ENCODE measurements at places on chromosomes 12 and 14.

GRCh38 chr12:105329926-105330282, 587 bp upstream of the C12orf75 start:
- no peak for DNase-seq

GRCh38 chr14:98711453-98711852, 560.5 kb downstream of the BCL11B start:
- no peak for DNase-seq

DNA sequence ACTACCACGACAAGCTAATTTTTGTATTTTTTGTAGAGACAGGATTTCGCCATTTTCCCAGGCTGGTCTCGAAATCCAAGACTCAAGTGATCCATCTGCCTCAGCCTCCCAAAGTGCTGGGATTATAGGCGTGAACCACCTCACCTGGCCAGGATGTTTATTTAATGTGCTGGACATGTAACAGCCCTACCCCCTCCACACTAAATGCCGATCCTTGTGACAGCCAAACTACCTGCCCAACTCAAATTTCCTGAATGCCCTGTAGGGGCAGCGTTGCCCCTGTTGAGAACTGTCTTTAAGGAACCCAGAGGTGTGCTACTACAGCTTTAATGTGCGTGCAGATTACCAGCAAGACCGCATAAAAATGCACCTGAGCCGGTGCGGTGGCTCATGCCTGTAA, 48.1 kb downstream of the KCNK13 start:
- no peak for DNase-seq

GRCh38 chr14:51082349-51082748, 12.6 kb downstream of the TRIM9 start:
- no peak for DNase-seq

DNA sequence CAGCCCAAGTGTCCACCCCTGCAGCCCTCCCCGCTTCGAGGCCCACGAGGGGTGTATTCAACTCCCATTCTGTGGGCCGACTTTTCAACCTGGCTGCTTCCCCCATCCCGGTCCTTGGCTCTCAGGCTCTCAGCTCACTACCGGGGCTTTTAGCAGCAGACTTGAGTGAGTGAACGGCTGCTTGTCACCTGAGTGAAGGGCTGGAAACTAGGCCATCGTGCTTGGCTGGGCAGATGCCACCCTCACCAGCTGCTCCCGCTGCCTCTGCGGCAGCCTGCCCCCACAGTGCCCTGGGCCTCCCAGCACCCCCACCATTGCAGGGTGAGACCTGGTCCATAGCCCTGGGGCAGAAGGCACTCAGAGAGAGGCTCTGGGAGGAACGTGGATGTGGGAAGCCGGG, 59.9 kb downstream of the SLC6A12 start:
- DNase-seq, result no peak

DNA sequence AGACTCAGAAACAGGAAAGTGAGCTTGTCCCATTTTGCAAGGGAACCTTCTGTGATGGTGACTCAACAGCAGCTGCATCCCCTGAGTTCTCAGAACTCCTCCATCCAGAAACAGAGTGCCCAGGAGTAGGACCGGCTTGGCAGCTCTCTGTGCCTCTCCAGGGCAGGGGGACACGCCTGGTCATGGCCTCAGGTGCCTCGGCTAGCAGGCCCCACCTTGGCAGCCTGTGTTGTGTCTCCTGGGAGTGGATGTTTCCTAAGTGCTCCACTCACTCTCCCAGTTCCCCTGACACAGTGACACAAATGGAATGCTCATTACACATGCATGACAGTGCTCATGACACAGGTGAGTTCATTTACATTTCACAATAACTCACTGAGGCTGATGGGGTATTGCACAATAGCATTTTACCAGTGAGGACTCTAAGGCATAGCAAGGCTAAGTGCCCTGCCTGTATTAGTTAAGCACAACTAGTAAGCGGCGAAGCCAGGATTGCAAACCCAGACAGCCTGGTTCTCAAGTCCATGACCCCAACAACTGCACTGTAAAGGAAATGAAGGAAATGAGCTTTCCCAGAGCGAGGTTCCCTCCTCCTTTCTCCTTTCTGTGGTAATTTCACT, 47.4 kb downstream of the CALM1 start:
- no peak for DNase-seq

GRCh38 chr12:8886502-8887284, 27.6 kb upstream of the PHC1 start:
- no peak for DNase-seq

- DNase-seq, result no peak
These were observed 12.0 kb upstream of the AMN start for GRCh38 chr14:102910442-102910841.

GRCh38 chr12:57046947-57047890, 2.7 kb downstream of the MYO1A start:
- DNase-seq, result peak; percentile 49

DNA sequence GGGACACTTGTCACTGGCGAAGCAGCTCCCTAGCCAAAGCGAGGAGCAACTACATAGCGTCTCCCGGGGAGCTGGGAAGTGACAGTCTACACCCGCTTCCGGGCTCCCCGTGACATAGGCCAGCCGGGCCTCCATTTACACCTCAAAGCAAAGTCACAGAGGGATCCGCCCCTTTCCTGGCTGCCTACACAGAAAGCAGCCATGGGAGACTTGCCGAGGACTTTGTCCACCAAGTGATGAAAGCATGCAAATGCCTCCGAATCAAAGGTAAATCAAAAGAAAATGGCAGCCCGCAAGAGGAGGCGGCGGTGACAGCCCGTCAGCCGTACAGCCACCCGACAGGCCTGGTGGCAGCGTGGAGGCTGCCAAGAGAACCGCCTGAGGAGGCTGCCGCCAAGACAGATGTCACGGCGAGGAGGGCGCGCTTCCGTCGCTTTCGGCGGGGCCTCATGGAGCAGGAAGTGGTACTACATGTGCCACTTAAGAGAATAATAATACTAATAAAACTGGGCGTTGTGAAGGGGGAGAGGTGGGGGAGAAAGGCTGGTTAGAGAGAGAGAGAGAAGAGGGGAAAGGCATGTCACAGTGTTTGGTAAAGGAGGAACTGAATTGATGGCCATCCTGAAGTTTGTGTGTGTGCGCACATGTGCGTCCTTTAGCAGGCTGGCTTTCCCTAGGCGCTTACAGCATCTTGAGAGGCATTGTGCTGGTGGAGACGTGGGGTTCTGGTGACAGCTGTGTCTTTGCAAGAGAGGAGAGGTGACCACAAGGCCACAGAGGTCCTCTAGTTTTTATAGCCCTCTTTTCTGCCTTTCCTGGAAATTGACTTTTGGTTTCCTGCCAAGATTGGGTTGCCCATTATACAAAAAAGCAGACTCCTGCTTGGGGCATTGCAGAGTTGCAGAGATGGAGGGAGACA, 661.7 kb downstream of the VRK1 start:
- DNase-seq, result peak; percentile 87

- DNase-seq, result no peak
These were observed 12.4 kb downstream of the COPZ1 start for GRCh38 chr12:54337280-54337842.

DNA sequence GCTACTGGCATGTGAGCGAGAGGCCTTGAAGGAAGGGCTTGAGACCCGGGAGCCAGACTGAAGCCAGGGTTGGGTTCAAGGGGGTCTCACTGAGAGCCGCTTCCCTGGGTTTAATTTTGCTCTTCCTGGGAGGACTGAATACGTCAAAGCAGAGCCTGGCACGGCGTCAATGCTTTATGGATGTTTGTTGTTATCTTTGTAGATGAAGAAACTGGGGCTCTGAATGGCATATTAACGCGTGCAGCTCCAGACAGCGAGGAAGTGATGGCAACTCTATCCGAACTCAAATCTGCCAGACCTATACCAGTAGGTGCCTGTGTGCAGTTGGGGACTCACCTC, 152.8 kb upstream of the PARP11 start:
- DNase-seq, result no peak

GRCh38 chr14:50064993-50065392, 51.4 kb downstream of the VCPKMT start:
- DNase-seq, result peak; percentile 85

GRCh38 chr12:84802161-84802560, 110.4 kb downstream of the SLC6A15 start:
- no peak for DNase-seq

DNA sequence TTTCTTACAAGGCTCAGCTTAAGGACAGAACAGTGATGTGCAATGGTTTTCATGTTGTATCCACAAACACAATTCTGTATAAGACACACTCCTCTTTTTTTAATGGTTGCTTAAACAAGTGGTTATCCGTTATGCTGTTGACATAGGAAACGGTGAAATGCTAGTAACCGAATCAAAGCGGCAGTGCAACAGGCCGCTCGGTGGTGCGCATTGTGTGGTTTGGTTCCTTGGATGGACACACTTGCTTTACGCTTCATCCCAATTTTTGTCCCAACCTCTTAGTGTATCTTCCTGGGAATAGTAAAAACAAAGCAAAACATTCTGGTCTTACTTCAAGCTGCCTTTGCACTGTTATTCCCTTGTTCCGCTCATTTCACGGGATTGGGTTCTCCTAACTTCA, 650 bp upstream of the PTGER2 start:
- DNase-seq, result no peak

GRCh38 chr14:37202265-37202664, 4.5 kb downstream of the MIPOL1 start:
- DNase-seq, result no peak

- DNase-seq, result no peak
These were observed 37.6 kb downstream of the ACADS start for GRCh38 chr12:120763250-120763649.

Data from stimulated activated effector memory CD8-positive, alpha-beta T cell treated with anti-CD3 and anti-CD28 coated beads, Interleukin-12 subunit alpha, Interleukin-12 subunit beta, amount 100 ng/mL, for 72 hours (primary cell).